ENCODE measurements at places on chromosomes 1 and 21.

DNA sequence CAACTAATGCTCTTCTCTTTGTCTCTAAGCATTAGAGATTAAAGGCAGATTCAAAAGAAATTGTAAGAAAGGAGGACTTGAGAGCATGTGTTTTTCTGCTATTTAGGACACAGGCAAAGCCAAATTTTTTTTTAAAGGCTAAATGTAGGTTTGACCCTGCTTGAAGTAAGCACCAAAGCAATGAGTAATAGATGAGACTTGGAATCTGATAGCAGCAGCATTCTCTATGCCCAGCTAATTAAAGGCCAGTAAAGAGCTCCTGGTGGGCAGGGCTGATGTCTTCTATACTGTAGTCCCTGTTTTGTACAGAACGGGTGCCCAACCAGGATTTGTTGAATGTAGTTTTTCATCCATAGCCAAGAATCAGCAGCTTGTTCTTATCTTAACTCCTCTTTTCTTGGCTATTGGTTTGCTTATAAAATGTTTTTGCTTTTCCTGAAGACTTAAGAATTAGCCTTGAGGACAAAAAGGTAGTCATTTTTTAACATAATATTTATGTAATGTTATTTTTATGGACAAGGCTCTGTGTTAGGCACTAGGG is 179.6 kb downstream of the LMO4 start:
- DNase-seq, result no peak

DNA sequence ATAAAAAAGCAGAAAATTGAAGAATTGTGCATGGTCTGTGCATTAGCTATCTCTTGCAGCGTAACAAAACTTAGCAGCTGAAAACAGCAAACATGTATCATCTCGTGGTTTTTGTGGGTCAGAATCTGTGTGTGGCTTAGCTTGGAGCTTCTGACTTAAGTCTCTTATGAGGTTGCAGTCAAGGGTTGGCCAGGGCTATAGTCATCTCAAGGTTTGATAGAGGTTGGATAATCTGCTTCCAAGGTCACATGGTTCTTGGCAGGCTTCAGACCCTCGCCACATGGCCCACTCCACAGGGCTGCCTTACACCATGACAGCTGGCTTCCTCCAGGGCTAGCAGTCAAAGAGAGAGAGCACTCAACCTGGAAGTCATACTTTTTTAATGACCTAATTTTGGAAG is 35.9 kb downstream of the CNST start:
- DNase-seq, result no peak

GRCh38 chr21:36555199-36555800 is 75.4 kb upstream of the CLDN14 start:
- DNase-seq, result no peak

GRCh38 chr21:35677298-35677841 is 383.0 kb downstream of the SETD4 start:
- no peak for DNase-seq

DNA sequence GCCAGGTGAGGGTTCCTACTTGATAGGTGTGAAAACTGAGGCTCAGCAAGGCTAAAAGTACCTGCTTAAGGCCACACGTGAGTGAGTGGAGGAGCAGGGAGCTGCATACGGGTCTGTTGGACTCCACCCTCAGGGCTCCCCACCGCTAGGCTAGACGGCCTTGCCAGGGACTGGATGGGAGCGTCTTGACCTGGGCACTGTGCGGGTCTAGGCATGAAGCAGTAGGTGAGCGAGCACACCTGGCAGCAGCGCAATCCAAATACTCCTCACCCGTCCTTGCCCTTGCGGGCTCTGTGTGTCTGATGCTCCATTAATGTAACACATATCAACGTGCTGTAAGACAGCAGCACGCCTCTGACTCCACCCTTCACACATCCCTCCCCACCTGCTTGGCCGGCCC is 94.0 kb downstream of the LACTBL1 start:
- DNase-seq, result no peak
